ENCODE measurements at places on chromosomes 11 and 22.

- DNase-seq: peak; percentile 98
These were observed 33.3 kb downstream of the AMPD3 start for GRCh38 chr11:10488121-10488933.

DNA sequence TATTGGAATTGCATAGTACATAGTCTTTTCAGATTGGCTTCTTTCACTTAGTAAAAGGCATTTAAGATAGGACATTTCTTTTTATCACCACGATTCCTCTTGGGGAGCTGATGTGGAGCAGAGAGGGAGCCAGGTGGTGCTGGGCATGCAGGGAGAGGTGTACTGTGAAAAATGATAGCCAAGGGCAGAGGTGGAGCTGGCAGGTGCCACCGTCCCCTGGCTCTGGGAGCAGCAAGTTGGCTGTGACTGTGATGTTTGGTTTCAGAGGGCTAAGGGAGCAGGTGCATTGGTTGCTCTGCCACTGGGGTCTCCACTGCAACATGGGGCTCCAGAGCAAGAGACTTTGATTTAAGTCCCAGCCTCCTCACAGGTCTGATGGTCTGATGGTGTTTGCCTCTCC lies 16.5 kb downstream of the SGSM1 start:
- DNase-seq: no peak

DNA sequence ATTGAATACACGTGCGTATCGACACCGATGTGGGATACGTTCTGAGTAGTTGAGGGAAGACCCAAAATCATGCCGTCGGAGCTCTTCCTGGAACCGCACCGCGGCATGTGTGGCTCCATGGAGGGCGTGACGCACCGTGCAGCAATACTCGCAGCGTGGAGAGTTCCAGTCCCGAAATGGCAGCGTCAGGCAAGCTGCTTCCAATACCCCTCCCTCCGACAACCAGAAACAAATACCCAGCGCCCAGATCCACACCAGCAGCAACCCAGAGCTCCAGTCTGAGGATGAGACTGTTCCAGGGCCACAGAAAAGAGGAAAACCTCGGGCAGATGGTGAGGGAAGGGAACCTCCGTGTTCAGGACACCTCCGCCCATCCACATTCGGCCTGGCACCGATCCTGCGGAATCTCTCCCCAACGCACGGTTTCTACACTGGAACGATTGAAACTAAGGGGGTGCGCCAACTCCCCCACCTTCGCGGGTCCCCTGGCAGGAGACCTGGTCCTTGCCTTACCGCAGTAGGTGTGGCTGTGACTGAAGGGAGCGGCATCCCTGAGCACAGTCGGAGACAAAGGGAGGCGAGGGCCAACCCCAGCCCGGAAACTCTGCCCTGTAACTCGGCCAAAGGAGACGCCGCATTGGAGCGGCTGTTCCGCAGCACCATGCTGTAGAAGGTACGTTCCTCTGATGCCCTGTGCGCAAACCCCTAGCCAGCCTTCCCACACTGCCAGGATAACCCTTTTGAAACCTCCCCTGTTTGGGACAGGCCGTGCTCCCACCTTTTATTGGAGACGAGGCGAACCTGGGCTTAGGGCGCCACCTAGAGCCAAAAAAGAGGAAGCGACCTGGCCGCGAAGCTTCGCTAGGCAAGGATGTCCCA lies 28.2 kb downstream of the DBX1 start:
- DNase-seq: peak; percentile 63

- no peak for DNase-seq
These were observed 38.5 kb downstream of the NELL1 start for GRCh38 chr11:20707876-20708275.

DNA sequence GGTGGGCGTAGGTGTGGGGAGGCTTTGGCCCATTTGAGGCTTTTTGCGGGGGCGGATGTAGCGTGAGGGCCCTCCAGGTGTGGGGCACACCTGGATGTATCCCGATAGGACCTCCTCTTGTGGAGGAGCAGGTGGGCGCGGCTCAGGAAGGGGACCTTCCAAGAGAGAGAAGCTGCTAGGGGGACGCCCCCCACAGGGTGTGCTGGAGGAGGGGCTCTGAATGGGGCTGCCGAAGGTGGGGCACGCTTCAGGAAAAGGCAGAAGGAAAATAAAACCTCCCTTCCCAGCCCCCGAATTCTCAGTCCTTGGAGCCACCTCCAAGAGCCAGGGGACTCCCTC lies 621 bp downstream of the SGSM1 start:
- no peak for DNase-seq

- DNase-seq: peak; percentile 89
These were observed 5.1 kb upstream of the B4GALNT4 start for GRCh38 chr11:363948-364761.

DNA sequence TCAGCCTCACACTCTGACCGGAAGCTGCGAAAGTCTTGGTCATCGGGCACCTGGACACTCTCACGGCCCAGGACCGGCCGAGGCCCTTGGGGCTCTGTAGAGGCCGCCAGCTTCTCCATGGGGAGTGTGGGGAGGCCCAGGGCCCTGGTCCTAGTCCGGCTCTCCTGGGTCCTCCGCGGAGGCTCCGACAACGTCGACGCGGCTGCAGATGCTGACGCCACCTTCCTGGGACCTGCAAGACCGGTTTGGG lies 12.9 kb downstream of the STARD10 start:
- peak; percentile 66 for DNase-seq

GRCh38 chr11:64787526-64788320 lies 9.4 kb upstream of the SF1 start:
- DNase-seq: peak; percentile 64

DNA sequence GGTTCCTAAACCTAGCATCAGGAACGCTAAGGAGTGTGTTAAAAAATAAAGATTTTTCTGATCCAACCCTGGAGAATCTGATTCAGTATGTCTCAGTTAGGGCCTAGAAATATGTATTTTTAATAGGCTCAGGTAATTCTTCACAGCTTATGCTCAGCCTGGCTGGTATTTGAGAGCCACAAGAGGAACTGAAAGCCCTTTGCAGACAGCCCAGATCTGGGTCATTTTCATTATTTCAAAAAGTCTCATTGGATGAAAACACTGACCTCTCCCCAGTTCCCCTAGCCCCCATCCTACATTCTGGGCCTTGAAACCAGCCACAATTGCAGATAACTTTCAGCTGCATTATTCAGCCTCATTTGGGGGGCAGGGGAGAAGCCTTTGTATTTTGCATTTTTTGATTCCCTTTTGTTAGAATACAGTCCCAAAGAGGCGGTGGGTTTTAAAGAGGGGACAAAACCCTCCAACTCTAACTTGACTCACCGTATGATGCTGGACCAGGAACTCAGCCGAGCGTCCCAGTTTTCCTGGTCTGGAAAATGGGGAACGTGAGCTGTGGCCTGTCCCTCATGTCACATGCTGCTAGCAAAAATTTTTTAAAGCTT lies 66.0 kb upstream of the LARGE1 start:
- no peak for DNase-seq

- no peak for DNase-seq
These were observed 10.6 kb downstream of the LTBP3 start for GRCh38 chr11:65547446-65548125.

- peak; percentile 83 for DNase-seq
These were observed 21.0 kb upstream of the AMOTL1 start for GRCh38 chr11:94747146-94747545.

DNA sequence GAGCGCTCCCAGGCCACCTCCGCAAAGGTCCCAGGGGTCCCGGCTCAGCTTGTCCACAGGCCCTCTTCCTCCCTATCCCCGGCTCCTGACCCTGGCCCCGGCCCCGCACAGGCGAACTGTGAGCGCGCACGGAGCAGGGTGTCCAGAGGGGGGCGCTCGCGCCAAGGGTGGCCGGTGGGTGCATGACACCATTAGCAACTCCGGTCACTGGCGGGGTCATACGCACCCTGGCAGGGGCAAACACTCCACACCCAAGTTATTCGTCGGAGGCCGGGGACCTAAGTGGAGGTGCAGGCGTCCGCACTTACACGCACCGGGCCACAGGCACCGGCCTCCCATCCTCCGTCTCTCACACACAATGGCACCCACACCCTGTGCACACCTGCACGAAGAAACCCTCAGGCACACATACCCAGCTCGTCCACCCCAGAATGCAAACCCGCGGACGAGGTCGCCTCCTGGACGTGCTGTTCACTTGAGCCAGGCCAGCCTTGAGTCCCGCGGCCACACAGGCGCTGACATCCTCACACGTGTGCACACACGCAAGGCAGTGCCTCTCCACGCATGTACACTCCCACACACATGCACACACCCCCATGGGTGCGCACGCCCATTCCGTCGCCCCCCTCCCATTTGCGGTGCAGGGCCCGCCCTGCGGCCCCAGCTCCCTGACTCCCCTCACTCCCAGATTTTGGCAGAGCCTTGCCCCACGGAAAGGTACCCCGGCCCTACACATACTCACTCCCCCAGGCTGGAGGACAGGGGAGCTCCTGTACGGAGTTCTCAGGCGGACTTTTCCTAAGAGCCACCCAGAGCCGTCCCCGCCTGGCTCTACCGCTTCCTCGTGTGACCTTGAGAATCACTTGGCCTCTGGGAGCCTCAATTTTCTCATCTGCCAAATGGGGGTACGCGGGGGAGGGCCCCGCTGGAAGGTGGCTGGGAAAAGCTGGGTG lies at the start of gene RASGRP2:
RASGRP2 (minus strand) TSS at position 552 of the 953 bp plus-strand sequence. CDS start 1,276 bp downstream, outside the sequence.
- peak; percentile 31 for DNase-seq

GRCh38 chr22:37240941-37241320 lies 3.1 kb downstream of the RAC2 start:
- no peak for DNase-seq

DNA sequence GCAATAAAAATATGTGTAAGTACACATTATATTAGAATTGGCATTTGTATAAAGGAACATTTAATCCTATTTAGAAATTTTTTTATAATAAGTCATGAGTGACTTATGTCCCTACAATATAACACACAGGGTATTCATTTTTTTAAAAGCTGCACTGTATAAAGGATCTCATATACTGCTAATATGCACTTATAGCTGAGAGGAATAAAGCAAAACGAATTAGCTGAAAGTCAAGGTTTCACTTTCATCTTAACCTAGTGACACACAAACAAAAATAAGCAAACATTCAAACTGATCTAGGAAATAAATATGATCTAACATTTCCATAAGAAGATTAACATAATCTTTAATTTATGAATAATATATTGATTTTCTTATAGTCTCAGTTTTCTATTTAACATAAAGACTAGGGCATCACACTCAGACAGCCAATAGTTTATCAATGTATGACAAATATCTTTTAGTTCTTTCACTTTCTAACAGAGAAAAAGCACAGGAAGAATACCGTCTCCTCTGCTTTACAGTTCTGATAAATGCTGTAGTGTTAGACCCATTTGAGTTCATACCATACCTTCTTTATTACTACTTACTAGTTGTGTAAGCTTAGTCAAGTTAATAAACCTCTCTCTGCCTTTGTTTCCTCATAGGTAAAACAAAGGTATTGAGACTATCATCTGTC lies 42.9 kb downstream of the DCDC1 start:
- no peak for DNase-seq

- peak; percentile 80 for DNase-seq
These were observed 24.1 kb downstream of the GRAMD1B start for GRCh38 chr11:123454060-123454651.

DNA sequence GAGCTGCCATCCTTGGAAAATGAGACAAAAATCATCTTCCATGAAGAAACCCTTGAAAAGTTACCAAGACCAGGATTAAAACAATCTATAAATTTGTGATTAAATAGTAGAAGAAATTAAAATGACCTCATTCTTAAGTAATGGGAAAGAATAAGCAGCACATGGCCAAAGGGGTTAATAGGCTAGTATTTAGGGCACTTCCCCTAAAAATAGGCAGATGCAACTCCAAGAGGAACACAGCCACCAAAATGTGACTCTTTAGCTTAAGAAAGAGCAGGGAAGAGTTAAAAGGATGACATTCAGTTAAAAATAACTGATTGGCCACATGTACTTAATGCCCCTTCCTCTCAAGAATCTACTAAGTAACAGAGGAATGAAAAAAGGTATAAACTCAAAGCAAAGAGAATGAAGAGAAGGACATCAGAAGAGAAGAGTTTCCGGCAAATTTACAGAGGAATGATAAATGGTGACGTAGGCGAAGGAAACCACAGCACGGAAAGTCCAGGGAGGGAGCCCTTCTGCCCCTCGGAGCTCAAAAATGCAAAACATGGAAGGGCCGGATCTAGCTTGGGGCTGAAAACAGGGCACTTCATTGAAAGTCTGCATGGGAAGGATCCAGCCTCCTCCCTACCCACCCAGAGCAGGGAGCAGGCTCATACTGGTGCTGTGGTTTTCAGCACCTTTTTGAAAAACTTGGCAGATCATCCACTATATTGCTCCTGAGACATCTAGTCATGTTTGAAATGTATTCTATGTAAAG lies 17.8 kb downstream of the SCUBE2 start:
- no peak for DNase-seq

DNA sequence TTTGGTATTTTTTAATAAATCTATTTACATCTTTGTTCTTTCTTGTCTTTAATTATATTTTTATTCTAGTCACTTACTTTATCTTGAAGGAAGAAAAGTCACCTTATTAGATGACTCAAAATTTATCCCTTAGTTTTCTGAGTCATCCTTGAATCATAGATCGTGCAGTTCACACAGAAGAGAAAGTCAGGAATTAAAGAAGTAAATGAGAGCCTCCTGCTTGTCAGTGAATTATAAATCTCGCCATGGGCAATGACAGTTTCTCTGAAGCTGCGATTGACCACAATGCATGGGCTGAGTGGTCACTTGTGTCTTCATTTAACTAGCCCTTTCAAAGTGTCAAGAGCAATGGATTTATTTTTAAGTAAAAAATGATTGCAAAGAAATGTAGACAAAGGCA lies 91.2 kb downstream of the LUZP2 start:
- DNase-seq: peak; percentile 65

GRCh38 chr11:2934021-2934550 lies 4.9 kb upstream of the PHLDA2 start:
- DNase-seq: no peak

DNA sequence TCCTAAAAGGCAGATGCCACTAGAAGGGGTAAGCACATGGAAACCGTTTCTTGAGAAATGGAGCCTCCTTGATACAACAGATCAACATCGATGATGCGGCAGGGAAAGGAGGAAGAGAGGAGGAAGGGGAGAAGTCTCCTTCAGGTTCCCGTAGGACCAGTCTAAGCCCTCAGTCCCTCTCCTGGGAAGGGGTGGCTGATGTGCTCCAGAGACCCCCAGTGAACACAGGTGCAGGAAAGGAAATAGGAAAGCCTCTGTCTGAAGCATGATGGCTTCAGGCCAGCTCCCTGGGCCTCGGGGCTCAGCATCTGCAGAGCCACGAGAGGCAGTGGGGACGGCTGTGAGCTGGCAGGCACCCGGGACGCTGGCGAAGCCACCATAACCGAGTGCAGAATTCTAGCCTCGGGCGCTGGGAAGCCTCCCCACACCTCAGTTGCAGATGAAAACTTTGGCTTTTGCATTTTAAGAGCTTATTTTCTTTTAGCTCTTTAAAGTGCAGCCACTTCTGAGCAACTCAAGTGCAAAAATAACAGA lies 1.8 kb downstream of the SPATA19 start:
- no peak for DNase-seq

GRCh38 chr22:11042116-11042515 lies 4485.9 kb upstream of the OR11H1 start:
- no peak for DNase-seq
